ENCODE measurements at places on chromosomes 4 and X.

DNA sequence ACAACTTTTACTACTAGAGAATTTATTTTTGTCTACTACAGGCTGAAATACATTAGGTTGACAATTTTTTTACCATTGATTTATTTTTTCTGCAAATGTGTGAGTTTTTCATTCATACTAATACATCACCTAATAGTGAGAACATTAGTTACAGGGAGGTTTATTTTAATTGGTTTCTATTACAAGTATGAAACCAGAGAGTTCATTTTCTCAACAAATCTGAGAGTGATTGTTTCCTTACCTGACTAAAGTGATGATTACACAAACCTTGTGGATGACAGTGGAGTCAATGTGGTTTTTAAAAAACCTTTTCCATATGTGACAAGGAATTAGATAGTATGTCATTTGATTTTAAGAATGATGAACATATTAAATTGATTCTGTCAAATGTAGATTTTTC is 227.4 kb downstream of the PALLD start:
- DNase-seq = no peak

GRCh38 chr4:153522802-153523094 is 56.6 kb downstream of the TMEM131L start:
- no peak for DNase-seq

GRCh38 chrX:15598026-15598425 is 2.7 kb downstream of the ACE2 start:
- no peak for DNase-seq

DNA sequence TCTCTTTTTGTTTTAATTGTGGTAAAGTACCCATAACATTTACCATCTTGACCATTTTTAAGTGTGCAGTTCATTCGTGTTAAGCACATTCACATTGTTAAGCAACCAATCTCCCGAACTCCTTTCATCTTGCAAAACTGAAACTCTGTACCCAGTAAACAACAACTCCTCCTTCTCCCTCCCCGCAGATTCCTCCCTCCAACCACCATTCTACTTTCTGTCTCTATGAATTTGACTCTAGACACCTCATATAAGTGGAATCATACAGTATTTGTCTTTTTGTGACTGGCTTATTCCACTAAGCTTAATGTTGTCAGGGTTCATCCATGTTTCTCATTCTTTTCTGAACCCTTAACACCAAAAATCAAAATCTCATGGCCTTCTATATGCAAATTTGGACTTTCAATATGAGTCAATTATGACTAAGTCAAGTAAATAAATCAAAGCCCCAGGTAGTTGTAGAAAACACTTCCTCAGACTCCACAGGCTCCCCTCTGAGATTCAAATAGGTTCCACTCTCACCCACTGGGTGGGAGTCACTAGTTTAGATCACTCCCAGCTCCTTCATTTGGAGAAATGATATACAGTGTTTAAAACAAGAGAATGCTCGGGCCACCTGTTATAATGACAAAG is 9.8 kb upstream of the RTL5 start:
- DNase-seq = no peak

- DNase-seq = peak; percentile 14
Measured at GRCh38 chrX:46837558-46838485, 979 bp downstream of the RP2 start.

DNA sequence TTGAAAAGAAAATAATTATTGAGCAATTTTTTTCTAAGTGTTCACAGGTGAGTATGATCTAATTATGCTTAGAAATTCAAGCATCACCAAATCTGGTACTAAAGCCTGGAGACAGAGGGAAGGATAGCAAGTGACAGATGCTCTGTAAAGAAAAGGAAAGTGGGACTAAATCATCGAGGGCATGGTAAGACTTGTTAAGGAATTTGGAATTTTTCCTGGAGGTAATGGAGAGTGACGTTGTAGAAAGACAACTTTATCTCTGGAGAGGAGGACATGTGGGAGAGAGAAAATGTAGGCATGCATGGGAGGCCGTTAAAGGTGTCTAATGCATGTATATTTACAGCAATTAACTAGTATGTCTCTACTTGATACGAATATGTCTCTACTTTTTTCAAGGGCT is 333.2 kb upstream of the ATOH1 start:
- no peak for DNase-seq

DNA sequence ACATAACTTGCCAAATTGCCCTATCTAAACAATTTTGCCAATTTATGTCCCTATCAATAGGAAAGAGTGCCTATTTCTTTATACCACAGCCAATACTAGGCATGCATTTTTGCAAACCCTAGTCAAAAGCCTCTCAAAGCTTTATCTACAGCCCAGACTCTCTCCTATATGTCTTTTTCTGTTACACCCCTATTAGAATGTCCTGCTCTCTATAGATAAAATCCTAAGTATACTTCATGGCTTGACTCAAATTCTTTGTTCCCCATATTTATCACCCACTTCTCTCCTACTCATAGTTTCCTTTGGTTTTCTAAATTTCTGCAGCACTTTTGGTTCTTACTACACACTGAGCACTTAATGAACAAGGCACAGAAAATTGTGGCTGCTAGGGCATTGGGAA is 38.0 kb downstream of the NUP62CL start:
- no peak for DNase-seq

- no peak for DNase-seq
Measured at GRCh38 chr4:46980851-46981250, 12.5 kb downstream of the GABRA4 start.

DNA sequence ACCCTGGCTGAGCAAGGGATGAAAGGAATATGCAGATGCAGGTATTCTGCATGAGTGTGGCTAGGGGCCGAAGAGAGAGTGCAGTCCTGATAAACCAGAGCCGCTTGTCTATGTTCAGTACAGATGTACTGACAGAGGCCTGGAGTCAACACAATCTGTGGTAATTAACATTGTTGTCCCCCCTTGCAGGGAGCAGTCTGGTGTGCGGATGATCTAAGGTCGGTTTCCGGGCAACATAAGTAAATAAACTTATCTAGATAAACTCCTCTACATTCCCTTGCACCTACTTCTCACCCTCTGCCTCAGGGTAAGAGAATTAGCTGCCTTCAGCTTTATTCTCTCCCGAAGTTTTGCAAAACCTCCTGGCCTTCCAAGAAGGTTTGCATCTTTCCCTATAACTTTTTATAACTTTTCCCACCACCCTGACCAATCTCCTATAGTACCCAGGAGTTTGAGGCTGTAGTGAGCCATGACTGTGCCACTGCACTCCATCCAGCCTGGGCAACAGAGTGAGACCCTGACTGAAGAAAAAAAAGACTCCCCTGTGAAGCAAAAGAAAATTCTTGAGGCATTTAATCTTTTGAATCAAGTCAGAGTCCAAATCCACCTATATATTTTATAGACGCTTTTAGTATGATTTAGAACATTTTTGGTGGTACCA is 26.6 kb downstream of the SNX25 start:
- DNase-seq = peak; percentile 36

GRCh38 chr4:95304898-95305297 is 243.9 kb downstream of the UNC5C start:
- peak; percentile 84 for DNase-seq

GRCh38 chr4:48225368-48226141 is 44.1 kb downstream of the TEC start:
- DNase-seq = no peak

DNA sequence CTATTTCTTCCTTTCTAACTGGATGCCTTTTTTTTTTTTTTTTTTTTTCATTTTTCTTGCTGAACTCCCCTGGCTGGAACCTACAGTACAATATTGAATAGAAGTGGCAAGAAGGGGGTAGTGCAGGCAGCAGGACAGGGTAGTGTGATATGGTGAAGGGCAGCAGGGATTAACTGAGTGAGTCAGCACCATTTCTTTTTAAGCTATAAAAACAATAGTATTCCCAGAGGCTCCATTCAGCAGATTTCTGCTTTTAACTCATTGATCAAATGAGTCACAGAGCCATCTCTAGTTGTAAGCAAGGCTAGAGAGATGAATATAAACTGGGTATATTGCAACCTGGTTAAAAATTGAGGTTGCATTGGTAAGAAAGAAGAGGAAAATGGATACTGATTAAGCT is 53.6 kb upstream of the SETD7 start:
- peak; percentile 53 for DNase-seq

DNA sequence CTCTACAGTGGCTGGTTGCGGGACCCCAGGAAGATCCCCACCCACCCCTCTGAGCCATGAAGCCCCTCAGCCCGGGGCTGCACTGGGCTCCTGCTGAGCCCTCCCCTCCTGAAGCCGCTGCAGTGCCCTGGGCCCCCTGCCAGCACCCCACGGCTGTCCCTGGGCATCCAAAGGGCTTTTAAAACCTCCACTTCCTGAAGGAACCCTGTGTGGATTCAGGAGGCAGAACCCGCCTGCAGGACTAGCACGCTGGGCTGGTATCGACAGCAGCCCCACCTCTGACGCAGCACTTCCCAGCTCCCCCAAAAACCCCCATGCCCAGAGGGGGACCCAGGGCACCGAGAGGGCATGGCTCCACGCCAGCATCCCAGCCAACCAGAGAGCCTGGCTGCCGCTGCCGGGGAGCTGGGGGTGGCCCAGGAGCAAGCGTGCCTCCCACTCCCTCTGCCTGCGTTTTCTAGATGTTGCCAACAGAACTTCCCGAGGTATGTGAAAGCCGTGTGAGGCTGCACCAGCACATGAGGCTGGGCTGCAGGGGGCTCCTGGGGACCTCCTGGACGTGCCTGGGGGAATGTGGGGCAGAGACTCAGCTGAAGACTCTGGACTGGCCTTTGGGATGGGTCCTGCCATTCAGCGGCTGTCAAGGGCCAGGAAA is 6.3 kb downstream of the MXD4 start:
- DNase-seq = no peak

DNA sequence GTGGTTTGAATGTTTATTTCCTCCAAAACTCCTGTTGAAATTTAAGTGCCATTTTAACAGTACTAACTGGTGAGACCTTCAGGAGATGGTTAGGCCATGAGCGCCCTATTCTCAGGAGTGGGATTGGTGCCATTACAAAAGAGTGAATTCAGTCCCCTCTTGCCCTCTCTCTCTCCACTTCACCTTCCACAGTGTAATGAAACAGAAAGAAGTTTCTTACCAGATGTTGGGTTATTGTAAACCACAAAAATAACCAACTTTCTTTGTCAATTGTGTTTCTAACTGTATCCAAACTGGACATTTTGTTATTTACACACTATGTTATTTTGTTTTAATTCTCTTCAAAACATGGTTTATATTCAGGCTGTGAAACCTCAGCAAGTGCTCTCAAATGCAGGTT is 1734.3 kb downstream of the PCDH7 start:
- no peak for DNase-seq

- no peak for DNase-seq
Measured at GRCh38 chr4:15444879-15445547, 17.2 kb downstream of the C1QTNF7 start.

DNA sequence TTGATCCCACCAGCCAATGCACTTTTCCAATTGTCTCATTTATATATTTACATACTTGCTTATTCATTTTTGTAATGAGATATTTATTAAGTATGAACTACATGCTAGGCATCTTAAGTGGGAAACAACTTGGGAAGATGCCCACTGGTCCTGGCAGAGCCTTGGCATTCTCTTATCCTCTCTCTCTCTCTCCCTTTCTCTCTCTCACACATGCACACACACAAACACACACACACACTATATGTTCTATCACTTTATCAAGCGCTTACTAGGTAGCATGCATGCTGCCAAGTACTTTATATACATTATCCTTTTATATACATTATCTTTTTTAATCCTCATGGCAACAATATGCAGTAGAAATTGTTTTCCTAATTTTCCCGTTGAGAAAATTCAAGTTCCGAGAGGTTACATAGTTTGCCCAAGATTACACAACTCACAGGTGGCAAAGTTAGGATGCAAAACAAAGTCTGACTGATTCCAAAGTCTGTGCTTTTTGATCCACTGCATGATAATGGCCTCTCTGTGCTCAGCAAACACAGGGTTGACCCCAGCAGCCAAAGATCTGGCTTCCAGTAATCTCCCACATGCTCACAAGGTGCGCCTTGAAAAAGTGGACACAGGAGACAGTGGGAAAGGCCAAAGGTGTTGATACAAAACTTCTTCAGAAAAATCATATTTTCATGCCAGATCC is 173.1 kb upstream of the KLF3 start:
- DNase-seq = no peak

- DNase-seq = no peak
Measured at GRCh38 chr4:119264743-119265142, 52.2 kb downstream of the USP53 start.

DNA sequence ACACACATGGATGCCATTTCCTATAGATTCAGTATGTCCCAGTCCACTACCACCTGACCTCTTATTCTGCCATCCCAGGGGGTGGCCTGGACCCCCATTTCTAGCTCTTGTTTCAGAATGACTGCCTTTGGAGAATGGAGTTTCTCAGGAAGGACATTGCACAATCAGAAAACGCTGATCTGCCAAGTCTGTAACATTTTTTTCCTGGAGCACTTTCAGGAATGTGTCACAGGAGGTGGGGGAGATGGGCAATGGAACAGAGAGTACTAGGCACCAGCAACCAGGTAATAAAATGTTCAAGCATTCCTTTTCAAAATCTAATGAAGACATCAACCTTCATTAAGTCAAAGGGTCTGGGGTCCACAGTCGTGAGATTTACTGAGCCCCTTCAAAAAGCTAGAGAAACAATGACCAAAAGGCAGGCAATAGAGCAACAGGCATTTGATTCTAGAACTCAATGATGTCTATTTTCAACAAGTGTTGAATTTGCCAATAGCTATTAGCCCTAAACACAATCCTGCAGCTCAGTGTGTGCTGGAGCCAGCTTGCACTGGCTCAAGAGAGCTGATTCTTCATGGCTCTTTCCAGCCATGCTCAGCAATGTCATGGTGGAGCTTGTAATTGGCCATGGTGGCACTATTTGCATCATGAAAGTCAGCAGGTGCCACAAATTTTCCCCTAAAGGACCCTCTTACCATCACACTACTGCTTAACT is 87.1 kb downstream of the KDR start:
- DNase-seq = no peak

DNA sequence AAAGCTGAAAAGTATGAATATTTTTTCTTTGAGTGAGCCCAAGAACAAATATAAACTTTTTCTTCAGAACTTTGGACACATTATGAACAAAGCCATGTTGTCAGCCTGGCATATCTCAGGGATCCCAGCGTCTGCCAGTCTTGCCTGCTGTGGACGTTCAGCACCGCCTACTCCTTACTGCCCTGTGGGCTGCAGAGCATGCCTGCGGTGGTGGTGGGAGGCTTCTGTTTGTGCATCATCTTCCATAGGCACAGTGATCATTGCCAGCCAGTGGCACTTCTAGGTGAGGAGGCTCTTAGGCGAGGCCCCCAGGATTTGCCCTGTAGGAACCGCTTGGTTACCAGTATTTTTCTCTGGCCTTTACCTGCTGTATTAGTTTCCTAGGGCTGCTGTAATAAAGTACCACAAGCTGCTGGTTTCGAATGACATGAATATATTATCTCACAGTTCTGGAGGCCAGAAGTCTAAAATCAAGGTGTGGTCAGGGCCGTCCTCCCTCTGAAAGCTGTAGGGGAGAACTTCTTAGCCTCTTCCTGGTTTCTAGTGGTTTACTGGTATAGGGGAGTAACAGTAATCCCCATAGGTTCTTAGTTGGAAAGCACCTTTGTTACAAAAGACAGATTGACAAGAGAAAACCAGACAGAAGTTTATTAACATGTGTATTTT is 15.4 kb downstream of the ANXA3 start:
- no peak for DNase-seq

Measured in A549 (cell line).